GM04504 (cell line): ENCODE measurements at places on chromosomes 2 and 18.
A peak's percentile ranks its signal among the peaks of the same experiment; 100 is the strongest.

DNA sequence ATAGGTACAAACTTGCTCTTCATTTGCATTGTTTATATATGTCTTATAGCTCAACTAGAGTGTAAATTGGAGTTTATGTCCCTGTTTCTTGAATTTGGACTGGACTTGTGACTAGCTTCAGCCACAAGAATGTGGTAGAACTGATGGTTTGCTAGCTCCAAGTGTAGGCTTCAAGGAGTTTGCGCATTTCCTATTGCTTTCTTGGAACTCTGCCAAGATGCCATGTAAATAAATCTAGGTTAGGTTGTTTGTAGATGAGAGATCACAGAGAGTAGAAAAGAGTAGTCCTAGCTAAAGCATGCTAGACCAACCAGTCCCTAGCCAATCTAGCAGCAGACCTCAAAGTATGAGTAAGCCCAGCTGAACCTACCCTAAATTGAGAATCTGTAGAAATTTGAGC, 183.0 kb upstream of the CYP26B1 start:
- no peak for DNase-seq

GRCh38 chr18:64332835-64333234, 183.9 kb upstream of the LINC00305 start:
- DNase-seq = no peak

DNA sequence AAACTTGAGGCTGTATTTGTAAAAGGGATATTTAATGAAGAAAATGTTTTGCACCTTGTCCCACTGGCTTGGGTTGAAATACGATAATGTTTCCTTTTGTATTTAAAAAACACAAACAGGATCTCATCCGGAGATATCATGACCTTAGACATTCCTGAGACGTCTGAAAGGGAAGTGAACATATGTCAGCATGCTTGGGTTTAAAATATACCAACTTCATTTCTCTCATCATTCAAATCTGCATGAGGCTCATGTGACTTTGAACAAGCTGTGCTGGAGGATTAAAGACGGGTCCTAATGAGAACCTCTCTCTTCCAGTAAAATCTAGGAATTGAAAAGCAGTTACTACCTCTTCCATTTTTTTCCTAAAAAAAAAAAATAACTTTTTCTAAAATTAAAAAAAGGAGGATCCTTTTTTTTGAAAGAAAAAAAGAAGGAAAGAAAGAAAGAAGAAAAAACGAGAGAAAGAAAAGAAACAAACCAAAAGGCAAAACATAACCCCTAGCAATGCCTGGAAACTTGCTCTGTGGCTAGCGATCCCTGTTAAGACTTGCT, 106.8 kb upstream of the ZFP36L2 start:
- DNase-seq = no peak

- DNase-seq = no peak
Observed at GRCh38 chr2:2528846-2529245, 197.8 kb upstream of the MYT1L start.

DNA sequence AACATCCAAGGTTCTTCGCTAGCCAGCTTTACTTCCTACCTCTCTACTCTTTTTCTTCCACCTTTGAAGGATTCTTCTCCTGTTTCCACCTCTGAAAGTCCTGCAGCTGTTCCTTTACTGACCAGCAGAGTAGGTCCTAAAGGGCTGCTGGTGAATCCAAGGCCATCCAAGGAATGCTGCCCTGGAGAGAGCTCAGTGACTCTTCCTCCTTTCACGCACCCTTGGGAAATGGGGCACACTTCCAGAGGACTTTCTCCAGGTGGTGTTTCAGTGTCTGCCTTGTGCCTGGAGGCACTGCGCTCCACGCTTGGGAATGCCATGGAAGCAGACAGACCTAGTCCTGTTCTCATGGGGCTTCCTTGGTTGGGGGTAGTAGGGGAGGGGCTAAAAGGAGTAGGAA, 45.4 kb downstream of the SLC16A14 start:
- no peak for DNase-seq

GRCh38 chr2:33275689-33276444, 200.6 kb upstream of the RASGRP3 start:
- DNase-seq = peak; percentile 64

DNA sequence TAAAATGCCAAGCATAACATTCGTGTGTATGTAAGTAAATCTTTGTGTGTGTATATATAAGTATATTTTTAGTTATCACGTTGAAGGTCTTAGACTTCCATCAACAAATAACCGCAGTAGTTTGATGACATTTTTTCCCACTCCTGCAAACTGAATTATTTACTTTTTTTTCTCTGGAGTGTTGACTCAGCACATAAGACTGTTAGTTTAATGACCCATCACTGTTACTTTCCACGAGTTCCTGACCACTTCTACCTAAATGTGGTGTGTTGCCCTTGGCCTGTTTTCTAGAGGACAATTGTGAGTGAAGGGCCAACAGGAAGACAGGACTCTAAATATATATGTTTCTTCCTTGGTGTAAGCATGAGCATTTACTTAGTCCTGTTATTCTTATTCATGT, 71.3 kb upstream of the TXNDC2 start:
- no peak for DNase-seq

- DNase-seq = no peak
Observed at GRCh38 chr2:153455861-153456260, 22.7 kb downstream of the RPRM start.

- DNase-seq = no peak
Observed at GRCh38 chr2:218960309-218961165, 1.1 kb downstream of the CDK5R2 start.

DNA sequence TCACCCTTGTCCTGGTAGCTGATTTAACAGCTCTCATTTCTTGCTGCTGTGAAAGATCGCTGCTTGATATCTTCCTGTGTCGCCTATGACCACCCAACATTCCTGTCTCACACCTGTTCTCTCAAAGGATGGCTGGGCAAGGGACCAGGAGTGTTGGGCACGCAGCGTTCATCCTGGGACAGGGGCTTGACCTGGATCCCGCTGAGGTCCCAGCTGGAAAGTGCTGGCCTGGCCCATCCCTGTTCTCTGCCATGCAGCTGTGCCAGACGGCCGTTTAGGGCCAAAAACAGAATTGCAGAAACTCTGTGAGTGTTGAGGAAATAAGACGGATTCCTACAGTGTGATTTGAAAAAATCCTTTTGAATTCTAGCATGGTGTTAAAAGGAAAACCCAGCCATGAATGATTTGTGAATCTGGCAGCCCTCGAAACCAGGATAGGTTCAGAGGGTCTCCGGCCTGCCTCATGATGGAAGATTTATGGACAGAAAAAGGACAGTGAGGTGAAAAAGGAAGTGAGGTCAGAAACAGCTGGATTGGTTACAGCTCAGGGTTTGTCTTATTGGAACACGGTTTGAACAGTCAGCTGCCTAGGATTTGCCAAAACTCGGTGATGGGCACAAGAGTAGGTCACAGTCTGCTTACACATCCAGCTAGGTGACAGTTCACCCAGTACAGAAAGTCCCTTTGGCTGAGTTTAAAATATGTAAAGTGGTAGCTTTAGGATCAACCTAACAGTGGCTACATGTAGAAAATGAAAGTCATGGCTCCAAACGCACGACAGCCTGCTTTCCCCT, 164.8 kb downstream of the DCDC2C start:
- DNase-seq = no peak

DNA sequence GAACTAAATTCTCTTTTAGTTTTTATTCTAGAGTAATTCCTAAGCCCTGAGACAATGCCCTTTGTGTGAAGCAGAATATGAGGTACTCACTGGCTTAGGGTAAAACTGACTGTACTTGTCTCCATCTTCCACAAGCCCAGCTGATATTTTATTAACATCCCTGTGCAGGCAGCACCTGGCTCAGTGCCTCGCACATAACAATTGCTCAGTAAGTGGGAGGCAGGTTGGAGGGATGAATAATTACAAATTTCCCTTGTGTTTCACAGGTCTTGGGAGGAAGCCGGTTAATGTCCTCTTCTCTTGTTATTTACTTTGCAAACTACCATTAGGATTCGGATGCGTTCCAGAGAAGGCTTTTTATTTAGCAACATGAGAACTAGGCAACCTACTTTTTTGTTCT, 249.8 kb upstream of the FSHR start:
- no peak for DNase-seq

DNA sequence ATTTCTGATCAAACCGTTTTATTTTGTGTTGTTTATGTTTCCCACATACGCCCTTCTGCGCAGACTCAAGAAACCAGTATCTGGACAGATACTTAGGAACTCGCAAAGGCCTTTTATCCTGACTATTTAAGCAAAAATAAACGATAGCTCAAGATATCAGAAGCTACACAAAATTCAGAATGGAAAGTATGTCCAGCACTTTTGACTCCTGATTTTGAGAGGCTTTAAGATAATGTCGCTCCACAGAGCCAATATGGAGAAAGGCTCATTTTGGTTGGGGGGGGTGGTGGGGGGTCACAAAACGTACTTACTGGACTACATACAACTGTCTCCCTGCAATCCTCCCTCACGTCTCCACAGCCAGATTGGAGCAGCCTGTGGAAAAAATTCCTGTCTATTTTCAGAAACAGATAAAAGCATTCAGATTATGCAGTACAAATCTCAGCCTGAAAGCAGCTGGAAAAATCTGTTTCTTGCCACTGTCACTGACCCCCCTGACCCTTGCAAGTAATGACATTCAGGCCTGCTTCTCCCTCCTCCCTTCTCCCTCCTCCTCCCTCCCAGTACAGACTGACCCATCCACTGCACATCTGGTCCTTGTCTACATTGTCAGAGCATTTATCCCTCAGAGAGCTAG, 34.9 kb upstream of the LCLAT1 start:
- no peak for DNase-seq

DNA sequence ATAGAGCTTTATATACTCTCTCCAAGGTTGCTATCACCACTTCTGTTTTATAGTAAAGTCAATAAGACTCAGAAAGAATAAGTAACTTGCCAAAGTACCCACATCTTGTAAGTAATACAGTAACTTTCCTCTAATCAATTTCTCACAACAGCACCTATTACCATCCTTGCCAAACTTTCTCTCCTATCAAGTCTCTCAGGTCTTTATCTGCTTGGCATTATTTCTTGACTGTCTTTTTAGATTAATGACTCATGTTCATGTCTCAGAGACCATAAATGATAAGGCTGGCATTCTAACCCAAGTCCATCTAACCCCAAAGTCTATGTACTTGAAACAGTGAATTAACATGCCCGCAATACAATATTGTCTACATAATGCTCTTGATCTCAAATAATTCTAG, 618.0 kb upstream of the ZEB2 start:
- no peak for DNase-seq

DNA sequence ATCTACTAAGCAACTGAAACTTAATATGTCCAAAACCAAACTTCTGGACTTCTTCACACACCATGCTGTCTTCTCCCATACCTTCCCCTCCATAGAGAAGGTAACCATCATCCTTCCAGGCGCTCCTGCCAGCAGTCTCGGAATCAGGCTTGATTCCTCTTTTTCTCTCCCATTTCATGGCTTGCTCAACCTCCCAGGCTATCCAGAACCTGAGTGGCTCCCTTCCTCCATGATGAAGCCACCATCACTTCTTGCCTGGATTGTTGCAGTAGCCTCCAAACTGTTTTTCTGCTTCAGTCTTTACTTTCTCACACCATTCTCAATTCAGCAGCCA, 40.1 kb upstream of the NDUFV2 start:
- no peak for DNase-seq

DNA sequence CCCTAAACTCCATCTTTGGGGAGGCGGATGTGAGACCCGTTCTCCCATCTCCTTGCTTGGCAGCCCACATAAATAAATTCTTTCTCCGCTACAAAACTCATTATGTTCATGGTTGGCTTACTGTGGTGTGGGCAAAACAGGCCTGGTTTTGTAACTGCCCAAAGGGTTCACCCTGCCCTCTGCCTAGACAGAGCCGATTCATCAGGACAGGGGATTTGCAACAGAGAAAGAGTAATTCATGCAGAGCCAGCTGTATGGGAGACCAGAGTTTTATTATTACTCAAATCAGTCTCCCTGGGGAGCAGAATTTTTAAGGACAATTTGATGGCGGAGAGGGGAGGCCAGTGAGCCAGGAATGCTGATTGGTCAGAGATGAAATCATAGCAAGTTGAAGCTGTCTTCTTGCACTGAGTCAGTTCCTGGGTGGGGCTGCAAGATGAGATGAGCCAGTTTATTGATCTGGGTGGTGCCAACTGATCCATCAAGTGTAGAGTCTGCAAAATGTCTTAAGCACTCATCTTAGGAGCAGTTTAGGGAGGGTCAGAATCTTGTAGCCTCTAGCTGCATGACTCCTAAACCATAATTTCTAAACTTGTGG, 8.4 kb upstream of the RNF125 start:
- no peak for DNase-seq
